ENCODE measurements at places on chromosomes 6 and 20.
A peak's percentile ranks its signal among the peaks of the same experiment; 100 is the strongest.

DNA sequence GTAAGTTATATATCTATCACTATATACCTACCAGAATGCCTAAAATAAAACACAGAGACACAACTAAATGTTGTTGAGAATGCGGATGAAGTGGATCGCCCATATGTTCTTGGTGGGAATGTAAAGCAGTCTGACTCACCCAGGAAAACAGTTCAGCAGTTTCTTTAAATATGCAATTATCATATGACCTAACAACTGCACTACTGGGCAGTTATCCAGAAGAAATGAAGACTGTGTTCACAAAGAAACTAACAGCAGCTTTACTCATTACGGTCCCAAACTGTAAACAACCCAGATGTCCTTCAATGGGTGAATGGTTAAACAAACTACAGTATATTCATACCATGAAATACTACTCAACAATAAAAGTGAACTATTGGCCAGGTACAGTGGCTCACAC, 14.3 kb upstream of the ZC3H12D start:
- DNase-seq = no peak

DNA sequence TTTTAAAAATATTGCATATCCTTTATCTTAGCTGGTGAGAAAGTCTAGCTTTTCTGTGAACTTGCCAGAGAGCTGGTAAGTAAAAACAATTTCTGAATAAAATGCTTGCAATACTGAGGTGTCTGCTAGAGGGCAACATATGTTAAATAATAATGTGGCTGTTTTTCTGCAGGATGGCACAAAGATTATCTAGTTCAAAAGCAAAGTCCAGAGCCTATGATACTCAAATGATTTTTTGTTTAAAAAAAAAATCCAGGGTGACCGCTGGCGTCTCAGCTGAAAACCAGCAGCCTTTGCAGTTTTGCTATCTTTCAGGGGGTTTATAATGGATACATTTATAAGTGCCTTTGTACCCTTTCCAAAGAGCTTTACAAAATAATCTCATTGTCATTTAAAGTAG, 194.9 kb downstream of the PHACTR1 start:
- DNase-seq = no peak

GRCh38 chr20:33843854-33844253, 32.7 kb downstream of the CHMP4B start:
- no peak for DNase-seq

DNA sequence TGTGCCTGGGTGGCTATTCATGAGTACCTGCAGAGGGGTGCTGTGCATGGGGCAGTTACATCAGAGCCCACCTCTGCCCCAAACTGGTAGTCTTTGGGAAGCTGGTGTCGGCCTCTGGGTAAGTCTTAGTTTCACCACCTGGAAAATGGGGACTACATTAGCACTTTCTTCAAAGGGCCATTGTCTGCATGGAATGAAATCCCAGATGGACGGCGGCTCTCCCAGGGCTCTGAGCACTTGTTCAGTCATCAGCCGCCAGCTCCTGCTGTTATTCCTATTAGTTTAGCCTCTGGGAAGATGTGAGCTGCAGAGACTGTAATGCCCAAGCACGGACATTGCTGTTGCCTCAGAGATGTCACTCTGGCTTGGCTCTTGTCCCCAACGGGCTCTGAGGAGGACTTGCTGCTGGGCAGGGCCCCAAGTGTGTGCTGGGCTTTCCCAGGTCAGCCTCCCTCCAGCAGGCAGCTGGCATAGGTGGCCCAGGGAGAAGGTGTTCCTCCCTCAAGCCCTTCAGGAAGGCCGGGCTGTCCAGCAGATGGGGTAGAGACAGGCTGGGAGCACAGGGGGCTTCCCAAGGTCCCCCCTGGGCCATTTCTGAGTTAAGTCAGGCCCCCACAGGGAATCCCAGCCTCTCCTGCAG, 268.3 kb downstream of the TFAP2C start:
- DNase-seq = no peak

DNA sequence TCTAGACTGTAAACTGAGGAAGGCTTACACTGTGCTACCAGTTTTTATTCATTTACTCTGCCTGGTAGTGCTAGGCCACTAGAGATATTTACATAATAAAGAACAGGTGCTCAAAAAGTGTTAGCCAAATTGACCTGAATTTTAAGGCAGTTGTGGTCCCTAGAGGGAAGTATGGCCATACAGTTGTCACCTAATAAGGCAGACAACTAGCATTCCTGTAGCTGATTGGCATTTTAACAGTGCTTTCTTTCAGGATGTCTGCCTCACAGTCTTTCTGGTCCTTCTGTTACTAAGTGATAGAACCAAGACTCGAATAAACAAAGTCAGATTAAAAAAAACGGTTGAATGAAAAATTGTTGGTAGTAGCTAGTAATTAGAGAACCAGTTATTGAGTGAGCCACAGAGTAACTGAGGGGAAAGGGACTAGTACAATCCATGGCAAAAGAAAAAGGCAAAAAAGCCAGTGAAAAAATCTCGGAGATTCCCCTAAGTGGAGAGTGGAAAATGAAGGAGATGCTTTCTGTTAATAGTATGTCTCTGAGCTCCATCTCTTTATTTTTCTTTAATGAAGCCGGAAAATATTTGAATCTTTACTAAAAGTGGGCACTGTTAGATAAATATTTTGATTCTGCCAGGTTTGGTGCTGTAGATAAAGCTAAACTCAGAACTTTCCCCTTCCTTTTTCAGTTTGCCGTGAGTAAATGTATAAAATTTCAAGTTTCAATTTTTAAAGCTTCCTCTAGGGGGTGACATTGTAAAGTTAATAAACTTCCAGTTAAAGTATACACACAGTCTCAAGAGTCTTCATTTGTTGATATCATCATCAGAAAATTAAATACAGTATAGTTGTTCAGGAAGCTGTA, 9.1 kb downstream of the VTA1 start:
- DNase-seq = no peak

DNA sequence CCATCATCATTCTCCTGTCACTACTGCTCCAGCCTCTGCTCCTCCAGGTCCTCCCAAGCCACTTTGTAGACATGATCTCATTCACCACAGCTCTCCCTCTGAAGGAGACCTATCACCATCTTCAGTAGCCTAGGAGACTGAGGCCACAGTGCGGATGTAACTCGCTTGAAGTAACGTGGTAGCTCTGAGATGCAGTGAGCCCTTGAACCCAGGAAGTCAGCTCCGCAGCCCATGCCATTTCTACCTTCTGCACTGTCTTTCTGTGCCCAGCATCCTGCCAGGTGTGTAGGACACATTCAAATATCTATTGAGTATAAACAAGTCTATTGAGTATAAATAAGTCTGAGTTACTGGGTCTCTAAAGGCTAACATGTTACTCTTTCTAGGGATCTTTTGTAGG, 164.4 kb downstream of the CDH26 start:
- DNase-seq = no peak

DNA sequence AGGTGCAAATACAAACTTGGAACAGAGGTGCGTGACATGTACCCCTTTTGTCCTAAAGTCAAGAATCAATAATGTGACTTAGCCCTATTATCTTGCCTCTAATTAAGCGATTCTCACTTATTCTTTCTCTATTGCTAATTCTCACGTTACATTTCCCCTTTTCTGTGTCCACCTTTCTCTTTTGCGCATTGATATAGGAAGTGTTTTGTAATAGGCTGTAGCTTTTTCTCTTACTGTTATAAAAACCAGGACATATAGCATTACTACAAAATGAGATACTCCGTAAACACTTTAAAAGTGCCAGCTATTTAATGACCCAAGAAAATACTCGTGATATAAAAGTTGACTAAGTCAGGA, 669 bp upstream of the TMEM30A start:
- no peak for DNase-seq

DNA sequence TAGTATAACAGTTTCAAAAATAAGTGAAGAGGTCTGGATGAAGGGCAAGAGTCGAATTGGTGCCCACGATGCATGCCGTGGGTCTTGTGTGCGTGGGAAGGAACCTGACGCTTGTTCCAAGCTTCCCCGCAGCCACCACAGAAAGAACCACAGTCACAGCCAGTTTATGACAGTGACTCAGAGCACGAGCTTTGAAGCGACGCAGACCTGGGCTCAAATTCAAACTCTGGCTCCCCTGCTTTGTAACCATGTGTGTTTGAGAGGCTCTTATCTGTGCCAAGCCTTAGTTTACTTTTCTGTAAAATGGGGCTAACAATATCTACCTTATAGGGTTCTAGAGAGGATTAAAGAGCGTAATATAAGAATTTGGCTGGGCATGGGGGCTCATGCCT, 65.5 kb downstream of the SYNJ2 start:
- no peak for DNase-seq

DNA sequence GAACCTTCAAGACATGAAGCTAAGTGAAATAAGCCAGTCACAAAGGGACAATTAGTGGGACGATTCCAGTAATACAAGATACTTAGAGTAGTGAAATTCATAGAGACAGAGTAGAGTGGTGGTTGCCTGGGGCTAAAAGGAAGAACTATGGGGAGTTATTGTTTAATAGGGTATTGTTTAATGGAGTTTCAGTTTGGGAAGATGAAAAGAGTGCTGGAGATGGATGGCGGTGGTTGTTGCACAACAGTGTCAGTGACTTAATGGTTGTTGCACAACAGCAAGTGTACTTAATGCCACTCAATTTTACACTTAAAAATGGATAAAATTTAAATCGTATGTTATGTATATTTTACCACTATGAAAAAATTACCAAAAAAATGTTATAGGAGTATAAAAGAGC, 209.7 kb upstream of the TENT5A start:
- DNase-seq = no peak

DNA sequence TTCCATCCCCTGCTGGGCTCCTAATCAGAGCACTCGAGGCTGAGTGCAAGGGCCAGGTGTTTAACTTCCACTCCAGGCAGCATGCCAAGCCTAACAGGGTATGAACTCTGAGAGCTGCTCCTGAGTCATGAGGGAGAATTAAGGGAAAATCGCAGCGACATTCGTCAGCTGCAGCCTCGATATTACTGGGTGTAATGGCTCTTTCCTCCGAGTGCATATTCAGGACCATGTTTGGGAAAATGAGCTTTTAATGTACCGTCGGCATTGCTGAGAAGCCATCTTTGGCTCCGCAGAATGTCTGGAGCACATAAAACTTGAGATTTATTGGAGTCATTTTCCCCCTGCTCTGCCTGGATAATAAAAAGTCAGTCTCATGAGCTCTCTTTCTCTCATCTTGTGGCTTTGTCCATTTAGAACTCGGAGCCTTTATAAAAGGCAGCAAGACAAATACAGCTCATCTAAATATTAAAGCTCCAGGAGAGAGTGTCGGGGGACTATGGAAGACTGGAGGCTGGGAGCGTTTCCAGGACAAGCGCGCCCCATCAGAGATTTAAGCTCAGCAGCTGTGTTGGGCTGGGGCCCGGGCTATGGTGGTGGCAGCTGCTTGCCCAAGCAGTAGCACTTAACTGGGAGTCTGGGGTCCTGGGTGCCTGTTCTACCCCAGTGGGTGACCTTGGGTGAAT, 103.7 kb downstream of the TOX2 start:
- DNase-seq = peak; percentile 90

DNA sequence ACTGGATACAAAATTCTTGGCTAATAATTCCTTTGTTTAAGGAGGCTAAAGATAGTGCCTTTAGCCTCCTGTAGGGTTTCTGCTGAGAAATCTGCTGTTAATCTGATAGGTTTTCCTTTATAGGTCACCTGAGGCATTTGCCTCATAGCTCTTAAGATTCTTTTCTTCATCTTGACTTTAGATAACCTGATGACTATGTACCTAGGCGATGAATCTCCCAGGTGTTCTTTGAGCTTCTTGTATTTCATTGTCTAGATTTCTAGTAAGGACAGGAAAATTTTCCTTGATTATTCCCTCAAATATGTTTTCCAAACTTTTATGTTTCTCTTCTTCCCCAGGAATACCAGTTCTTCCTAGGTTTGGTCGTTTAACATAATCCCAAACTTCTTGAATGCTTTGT, 479.4 kb upstream of the MAN1A1 start:
- no peak for DNase-seq

- no peak for DNase-seq
Observed at GRCh38 chr6:28803337-28803709, 120.5 kb downstream of the TRIM27 start.

- DNase-seq = no peak
Observed at GRCh38 chr6:14231501-14232280, 114.1 kb downstream of the CD83 start.

- DNase-seq = no peak
Observed at GRCh38 chr6:134623401-134623800, 305.5 kb upstream of the SGK1 start.

DNA sequence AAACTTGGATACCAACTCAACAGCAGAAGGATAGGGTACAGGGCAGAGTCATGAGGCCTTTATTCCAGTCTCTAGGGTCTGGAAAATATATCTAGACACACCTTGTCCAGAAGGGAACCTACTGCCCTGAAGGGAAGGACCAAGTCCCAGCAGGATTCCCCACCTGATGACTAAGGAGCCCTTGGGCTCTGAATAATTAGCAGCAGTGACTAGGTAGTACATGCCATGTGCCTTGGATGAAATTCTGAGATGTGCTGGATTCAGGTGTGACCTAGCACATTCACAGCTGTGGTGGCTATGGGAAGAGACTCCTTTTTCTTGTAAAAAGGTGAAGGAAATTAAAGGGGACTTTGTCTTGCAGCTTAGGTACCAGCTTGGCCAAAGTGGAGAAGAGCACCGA, 364.3 kb upstream of the PTCHD4 start:
- DNase-seq = no peak

GRCh38 chr6:46279874-46280273, 109.1 kb upstream of the ENPP5 start:
- no peak for DNase-seq

GRCh38 chr6:168190014-168190405, 111.0 kb upstream of the FRMD1 start:
- DNase-seq = no peak

GRCh38 chr6:143179901-143180612, 119.4 kb downstream of the AIG1 start:
- DNase-seq = no peak

DNA sequence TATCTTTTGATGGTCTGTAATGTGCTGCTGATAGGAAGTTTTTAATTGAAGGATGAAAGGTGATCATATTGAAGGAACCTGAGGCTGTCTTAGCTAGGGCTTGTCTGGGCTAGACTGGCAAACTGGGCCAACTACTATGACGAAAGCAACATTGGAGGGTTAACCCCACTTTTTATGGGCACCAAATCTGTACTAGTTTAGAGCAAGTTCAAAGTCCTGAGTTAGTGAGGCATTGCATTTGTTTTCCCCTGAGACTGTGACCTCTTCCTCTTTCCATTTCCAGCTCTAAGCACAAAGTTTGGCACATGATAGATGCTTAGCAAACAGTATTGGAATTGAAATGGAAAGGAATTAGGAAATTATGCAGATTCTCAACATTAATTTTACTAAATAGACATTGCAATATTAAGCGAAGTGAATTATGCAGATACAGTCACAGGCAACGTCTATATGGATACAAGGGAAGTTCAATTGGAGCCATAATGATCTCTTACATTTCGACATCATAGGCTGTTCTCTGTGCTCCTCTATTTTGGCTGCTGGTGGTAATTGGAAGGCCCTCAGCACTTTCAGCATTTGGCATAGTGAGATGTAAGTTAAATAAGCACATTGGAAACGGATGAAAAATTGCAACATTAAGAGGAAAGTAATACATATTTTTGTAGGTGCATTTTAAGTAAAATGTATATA, 22.2 kb downstream of the CEP57L1 start:
- DNase-seq = no peak
